ELR (cell line): ENCODE measurements at places on chromosomes 6 and 20.

- no peak for DNase-seq
These were observed 1.7 kb upstream of the ENTPD6 start for GRCh38 chr20:25193843-25194242.

DNA sequence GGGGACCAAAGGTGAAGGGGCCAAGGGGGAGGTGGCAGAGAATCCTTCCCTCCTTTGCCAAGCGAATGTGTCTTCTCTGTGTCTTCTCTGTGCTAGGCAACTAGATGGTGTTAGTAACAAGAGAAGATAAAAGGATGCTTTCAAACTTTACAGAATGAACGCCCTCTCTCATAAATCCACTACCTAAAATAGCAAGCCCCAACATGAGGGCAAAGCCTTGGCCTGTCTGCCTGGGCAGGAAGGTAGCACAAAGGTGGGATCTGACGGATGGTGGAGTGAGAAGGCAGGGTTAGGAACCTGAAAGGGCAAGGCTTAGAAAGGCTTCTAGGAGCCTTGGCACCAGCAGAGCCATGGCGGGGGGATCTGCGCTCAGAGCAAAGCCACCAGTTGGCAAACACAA is 13.6 kb upstream of the TGM3 start:
- DNase-seq: no peak

DNA sequence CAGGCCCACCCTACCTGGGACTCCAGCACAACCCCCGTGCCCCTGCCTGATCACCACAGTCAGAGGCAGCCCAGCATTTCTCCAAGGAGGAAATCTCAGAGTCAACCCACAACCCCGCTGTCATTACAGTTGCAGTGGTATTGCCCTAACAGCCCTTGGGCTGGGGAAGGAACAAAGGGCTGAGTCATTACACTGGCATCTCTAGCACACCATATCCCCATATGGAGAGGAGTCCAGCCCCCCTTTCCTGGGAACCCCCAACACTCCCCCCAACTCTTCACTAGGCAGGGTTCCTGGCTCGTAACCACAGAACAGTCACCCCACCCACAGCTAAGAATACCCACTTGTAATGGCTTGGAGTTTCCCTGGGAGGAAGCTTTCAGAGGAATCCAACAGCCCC is 149.4 kb upstream of the OGFRL1 start:
- peak; percentile 84 for DNase-seq

DNA sequence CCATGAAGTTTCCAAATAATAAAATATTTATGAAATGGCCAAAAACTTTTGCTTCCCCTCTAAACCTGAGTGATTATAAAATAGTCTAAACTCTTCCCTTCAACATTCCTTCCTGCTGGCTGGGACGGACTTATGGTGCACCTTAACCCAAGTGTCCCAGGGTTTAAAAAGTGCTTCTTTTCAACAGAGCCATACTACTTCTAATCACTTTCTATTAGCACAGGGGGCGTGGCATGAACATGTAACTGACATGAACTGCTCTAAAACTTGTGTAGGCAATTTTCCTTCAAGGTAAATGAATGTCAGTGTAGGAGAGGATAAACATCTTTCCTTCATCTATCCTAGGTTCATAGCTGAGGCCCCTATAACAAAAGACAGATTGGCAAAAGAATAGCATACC is 163.6 kb upstream of the RIMS1 start:
- DNase-seq: no peak

DNA sequence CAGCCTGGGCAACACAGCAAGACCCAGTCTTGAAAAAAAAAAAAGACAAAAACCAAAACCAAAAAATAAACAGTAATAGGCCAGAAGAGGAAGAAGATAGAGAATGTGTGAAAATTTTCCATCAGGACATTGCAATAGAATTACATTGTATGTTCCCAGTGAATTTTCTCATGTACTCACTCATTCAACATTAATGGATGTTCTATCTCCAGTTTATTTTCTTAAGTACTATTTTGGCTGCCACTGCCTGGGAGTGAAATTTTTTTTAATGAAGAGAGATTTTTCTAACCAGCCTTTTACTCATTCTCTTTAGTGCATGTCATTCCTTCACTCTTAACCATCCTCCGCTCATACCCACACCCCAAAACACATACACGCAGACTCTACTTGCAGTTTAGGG is 282.8 kb downstream of the ALDH8A1 start:
- DNase-seq: no peak

DNA sequence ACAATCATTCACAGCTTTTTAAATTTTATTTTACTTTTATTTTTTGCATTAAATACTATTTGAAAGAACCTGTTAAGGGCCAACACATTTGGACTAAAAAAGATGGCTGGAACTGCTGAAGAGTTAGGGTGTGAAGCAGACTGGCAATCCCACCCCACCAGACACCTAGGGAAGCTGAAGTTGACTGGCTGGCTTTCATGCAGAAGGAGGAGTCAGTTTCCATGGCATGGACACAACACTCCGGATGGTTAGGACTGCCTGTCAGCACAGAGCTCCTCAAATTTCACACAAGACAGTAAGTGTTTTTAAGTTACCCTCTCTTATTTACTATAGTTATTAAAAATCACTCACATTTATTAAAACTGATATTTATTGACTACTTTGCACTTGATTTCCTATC is at the start of gene ANKRD66:
ANKRD66 (plus strand) TSS at position 238 of the 400 bp plus-strand sequence. CDS start 5,016 bp downstream, outside the sequence.
- no peak for DNase-seq

DNA sequence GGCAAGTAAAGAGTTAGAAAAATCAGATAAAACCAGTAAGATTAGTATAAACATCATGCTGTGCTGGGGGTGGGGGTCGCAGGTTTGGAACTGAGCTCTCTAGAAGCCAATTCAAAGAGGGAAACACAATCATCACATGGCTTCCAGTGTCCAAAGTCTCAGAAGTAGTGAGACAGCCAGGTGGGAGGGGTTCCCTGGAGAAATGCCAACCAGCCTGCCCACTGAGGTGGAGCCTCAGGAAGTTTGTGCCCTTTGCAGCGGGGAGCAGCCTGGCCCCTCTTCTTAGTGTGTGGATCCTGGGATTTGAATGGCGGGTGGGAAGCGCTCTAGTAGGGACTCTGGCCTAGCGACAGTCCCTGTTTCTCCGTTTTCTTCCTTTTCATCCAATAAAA is 21.4 kb downstream of the C6orf15 start:
- DNase-seq: no peak

GRCh38 chr20:44198872-44199271 is 11.7 kb downstream of the OSER1 start:
- peak; percentile 34 for DNase-seq

DNA sequence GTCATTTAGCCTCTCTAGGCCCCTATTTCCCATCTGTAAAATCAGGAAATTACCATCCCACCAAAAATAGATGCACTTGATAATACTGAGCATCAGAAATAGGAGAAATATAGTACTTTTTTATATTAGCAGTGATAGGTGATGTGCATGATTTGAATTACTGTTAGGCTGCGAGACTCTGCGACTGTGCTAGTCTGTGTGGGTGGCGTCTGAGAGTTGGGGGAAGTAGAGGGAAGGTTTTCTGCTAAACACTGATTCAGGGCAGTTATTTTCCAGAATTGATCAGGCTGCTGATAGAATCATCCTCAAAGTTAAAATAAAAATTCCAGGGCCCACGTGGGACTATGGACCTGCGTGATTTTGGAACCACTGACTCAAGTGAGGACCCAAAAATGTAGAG is 60.4 kb upstream of the ARMH2 start:
- DNase-seq: no peak

DNA sequence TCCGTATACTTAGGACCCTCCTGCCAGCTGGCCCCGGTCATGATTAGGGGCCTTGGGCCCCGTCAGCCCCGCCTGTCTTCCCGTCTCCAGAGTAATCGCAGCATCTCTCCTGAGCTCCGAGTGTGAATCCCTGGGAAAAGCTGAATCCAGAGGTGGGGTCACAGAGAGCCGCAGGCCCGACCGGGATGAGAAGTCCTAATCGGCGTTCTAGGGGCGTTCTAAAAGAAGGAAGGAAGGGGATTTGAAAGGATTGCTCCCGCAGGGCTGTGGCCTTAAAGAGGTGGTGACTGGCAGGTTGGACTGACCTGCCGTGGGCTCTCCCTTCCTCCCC is 371 bp downstream of the HMGN4 start:
- DNase-seq: no peak

GRCh38 chr20:18983796-18984195 is 170.2 kb downstream of the SCP2D1 start:
- DNase-seq: no peak

GRCh38 chr6:162119341-162119740 is 608.2 kb downstream of the PRKN start:
- no peak for DNase-seq

DNA sequence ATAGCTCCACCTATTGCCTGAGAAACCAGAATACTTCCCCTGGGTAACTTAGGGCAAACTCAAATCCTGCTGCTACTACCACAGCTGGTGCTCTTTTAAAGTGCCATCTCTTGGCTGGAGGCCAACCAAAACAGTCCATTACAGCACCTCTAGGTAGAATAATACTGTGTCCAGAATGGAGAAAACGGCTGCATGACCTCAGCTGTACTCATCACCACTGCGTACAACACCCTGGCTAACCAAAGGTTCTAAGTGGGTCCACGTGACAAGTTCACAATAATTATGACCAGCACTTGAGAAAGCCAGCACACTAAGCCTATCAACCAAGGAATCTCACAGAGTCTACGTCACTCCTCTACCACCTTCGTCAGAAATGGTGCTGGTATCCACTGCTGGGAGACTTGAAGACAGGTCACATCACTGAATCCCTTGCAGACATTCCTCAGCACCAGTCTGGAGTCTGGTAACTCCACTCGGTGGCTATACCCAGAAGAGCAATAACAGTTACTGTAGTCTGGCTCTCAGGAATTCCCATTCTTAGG is 40.9 kb upstream of the PKIB start:
- peak; percentile 2 for DNase-seq

DNA sequence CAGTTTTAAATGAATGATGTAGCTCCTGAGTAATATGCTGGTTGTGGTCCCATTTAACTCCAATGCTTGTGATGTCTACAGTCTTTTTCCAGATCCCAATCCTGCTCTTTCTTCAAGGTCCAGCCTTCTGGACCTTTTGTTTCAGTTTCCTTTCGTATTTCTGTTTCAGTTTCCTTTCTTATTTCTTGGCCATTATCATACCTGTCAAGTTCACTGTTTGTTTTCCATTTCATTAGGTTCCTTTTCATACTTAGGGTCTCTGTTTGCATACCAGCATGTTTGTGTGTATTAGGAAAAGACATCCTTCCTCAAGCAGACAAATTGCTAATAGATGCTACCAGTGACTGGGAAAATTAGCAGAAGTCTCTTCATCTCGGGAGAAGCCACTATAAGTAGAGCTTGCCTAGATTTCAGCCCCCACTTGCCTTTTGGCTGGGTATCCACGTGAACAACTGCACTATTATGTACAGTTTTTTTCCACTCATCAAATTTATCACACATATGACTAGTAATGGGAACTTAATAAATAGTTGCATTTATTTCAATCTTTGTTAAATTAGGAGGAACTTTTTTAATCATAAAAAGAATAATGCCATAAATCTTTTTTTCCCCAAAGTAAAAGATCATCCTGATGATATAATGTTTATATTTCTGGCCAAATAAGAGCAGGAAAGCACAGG is 583.4 kb downstream of the BCKDHB start:
- DNase-seq: peak; percentile 58

DNA sequence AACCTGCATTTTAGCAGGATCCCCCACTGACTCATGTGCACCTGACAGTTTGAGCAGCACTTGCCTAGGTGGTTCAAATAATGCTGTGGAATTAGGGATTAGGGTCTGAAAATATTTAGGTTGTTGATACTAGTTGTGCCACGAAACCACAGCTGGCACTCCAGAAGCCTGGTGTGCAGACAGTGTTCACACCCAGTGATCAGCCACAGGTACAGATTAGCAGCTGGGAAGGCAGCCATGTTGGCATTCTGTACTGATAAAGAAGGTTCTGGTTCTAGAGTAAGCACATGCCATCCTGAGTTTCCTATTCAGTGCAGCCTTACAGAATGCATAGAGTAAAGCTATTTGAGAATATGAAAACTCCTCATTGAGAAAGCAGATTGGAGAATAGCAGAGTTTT is 30.1 kb downstream of the TMEM74B start:
- DNase-seq: no peak

DNA sequence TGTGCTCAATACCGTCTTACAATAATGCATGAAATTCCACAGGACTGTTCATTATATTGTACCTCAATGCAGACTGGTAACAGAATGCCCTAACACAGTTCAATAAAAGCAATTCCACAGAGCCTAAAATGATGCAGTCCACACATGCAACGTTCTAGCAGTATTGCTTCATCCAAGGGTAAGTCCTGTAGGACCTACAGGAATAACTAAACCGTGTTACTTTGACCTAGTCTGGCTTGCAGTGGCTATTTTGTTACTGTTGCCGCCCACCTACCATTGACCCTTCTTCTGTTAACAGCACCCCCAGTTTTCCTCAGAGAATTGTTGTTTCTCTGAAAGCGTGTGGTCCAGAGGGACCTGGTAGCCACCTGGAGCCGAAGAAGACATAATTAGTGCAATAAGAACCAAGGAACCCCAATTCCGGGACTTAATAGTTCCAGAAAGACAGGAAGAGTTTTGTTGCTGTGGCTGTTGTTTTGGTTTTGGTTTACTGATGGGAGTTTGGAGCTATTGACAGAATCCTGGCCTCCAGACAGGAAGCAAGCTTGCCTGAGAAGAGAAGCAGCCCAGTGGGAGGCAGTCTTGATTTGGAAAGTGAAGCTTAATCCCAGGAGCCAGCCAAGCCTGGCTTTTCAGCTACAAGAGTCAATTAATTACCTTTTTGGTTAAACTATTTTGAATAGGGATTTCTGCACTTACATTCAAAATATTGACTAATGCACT is 91.3 kb downstream of the FRK start:
- DNase-seq: no peak

- no peak for DNase-seq
These were observed 6.7 kb upstream of the LAMP5 start for GRCh38 chr20:9507544-9508239.

GRCh38 chr20:4091490-4092479 is 76.4 kb upstream of the RNF24 start:
- peak; percentile 65 for DNase-seq

GRCh38 chr6:81774542-81774941 is 22.1 kb upstream of the TENT5A start:
- no peak for DNase-seq

DNA sequence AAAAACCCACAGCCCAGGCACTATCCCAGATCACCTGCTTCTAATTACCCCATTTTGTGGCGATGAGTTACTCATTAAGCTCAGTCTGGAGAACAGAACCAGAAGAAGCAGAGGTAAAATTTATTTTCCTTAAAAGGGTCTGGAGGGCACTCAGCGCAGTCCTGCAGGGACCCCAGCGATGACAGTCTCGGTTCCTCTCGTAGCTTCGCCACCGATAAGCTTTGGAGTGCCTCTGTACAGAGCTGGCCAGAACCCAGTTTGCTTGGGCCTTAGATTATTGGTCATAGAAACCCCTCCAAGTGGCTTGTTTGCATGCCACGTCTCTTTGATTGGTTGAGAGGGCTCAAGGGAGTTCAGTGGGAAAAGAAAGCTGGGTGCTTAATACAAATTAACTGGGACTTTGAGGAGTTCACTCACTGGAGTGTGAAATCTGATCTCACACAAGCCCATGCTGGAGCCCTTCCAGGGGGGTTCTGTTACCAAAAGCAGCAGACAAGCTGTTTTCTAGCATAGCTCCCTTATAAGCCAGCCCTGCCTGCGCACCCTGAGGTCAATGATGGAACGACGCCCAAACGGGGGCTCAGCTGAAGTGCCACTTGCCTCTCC is 158.5 kb upstream of the ARID1B start:
- DNase-seq: no peak

GRCh38 chr20:62917720-62918119 is 8.6 kb downstream of the DIDO1 start:
- DNase-seq: no peak
